ENCODE measurements at places on chromosomes 1 and 21. TPM values are rescaled to one million over a fixed set of nuclear protein-coding genes. Genes with fewer than 3 reads are reported as not detected.

DNA sequence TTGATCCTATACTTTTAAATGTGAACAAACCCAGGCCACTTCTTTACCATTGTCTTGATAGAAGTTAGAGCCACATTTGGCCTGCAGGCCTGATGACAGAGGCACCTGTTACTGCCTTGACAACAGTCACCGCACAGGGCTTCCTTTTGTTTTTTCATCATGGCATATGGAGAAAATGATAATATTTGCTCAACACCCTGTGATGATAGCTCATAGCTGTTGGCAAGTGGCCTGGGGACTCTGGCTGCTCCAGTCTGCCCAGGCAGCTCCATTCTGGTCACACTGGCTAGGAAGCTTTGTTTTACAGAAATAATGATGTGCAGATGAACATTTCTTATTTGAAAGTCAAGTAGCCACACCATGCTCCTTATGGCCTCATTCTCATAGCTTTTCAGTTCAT, 89.6 kb upstream of the GPR88 start:
- DNase-seq = no peak
- H3K36me3 ChIP-seq = peaks cover 15% of the 10 kb centered on the region
- H3K27ac ChIP-seq = no peak overlapping the region

DNA sequence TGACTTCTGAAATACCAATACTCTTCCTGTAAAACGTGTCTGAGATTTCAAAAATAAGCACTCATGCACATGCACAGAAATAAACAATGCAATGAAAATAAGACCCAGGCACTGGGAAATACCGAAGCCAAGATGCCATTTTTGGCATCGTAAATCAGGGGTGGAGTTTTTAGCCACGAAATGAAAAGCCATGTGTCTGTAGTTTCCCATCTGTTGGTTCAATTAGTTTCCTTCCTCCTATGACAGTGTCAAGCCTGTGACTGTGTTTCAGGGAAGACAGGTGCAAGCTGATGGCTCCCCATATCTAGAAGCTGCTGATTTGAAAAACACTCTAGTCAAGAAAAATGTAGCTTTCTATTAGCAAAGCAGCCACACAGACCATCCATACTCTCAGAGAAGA, 480.4 kb upstream of the CAMK1G start:
- no peaks in the 10 kb centered on the region for H3K27me3 ChIP-seq
- no peaks in the 10 kb centered on the region for H3K4me1 ChIP-seq
- H3K4me3 ChIP-seq = no peak overlapping the region
- no peak for DNase-seq
- no peaks in the 10 kb centered on the region for H3K36me3 ChIP-seq

DNA sequence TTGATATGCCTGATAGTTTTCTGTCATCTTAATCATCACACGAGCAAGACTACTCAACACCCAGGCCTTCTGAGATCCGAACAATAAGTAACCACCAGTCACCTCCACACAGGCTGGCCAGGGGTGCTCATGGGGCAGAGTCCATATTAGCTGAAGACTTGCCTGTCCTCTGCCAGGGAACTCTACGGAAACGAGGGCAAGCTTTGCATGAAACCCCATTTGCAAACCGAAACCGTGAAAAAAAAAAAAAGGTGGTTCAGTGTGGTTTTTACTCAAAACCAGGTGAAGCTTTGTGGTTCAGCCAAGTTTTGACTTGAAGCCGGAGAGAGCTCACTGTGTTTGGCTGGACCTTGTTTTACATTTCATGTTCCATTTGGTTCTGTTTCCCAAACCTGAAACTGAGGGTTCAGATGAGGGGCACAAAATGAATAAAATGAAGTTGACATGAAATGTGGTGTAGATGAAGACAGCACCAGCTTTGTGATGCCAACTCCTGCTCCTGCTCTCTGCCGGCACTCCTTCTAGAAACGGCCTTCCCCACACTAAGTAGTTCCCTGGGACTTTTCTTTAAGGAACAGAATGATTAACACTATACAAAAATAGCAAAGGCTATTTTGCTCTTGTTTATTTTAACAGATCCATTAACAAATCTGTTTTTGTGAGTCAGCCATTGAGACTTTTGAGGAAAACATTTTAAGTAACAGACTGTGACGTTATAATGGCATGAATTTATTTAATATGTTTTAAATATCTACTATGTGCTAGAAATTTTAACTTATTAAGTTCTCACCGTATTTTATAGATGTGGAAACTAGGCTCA, 74.7 kb downstream of the RUNX1 start:
- H3K4me3 ChIP-seq = no peak overlapping the region
- peak; percentile 73 for DNase-seq
- H3K27ac ChIP-seq = no peak overlapping the region
- H3K4me1 ChIP-seq = peaks cover 18% of the 10 kb centered on the region
- no peaks in the 10 kb centered on the region for H3K27me3 ChIP-seq

DNA sequence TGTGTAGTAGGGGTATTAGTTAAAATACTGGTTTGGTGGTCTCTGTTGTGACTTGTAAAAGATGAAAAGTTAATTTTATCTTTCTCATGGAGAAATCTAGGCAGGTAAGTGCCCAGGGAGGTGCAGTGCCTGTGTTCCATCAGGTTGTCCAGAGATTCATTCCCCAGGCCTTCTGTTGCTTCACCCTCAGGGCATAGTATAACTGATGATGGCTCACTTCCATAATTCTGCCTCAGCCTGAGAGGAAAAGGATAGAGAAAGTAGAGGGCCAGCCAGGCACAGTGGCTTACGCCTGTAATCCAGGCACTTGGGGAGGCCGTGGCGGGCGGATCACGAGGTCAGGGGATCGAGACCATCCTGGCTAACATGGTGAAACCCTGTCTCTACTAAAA, 153.9 kb downstream of the FMN2 start:
- H3K27me3 ChIP-seq = no peaks in the 10 kb centered on the region
- no peak overlapping the region for H3K27ac ChIP-seq
- H3K4me3 ChIP-seq = no peak overlapping the region
- H3K36me3 ChIP-seq = no peaks in the 10 kb centered on the region
- H3K4me1 ChIP-seq = no peaks in the 10 kb centered on the region
- DNase-seq = no peak

DNA sequence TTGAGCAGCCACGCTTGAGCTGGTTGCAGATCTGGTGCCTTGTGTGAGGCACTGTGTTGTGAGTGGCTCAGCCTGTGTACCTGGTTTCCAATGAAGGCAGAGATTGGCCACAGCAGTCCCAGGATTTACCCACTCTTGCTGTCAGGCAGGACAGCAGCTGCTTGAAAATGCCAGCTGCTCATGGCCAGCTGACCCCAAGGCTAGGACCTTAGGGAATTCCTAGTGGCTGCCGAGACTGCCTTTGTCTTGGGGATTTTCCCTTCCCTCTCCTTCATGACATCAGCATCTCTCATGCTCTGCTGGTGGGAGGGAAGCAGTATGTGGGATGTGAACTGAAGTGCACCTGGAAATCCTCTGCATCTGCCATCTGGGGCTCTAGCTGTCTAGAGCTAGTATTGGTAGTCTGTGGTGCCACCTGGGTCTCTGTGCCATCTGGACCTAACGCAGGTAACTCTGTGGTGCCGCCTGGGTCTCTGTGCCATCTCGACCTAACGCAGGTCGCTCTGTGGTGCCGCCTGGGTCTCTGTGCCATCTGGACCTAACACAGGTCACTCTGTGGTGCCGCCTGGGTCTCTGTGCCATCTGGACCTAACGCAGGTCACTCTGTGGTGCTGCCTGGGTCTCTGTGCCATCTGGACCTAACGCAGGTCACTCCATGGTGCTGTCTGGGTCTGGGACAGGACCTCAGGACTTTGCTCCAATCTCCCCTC, 3.8 kb upstream of the LRRC47 start:
- H3K27me3 ChIP-seq = peaks cover 14% of the 10 kb centered on the region
- no peak for DNase-seq
- no peak overlapping the region for H3K27ac ChIP-seq

DNA sequence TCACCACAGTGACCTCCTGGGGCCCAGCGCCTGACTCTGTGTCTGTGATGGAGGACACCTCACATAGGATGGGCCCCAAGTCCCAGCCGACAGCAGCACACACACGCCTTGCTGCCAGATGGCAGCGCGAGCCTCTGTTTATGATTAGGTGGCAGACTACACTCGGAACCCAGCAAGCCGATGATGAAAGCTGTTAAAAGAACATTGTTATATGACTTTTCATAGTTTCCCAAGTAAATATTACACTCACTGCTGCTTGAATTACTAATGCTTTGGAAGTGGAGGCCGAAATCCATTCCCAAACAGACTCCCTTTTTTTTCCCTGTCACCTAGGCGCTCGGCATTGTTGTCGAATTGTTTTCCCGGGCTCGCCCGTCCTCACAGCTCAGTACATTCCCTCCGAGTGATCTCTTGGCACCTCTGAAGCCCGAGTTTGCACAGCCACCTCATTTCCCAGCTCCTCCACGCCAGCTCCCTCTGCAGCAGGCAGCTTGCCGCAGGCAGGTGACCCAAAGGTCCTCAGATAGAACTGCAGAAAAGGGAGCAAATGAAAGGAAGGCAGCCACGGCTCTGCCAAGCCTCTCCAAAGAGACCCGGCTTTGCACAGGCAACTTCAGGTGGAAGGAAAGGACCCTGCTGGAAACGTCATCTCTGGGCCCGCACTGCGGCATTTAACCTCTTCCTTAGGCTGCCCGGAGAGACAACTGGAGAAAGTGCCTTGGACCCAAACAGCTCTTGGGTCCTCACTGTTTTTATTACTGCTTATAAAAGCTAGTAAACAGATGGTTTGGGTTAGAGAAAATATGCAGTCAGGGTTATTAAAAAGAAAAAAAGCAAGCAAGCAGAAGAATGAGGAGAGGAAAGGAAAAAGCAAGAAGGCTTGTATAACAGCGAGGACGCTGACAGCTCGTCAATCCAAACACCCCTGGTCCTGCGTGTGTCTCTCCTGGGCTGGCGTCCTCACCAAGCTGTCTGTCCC, 72.2 kb upstream of the SLC25A33 start:
- peaks cover 4% of the 10 kb centered on the region for H3K27me3 ChIP-seq
- H3K4me3 ChIP-seq = no peak overlapping the region
- H3K27ac ChIP-seq = no peak overlapping the region
- DNase-seq = no peak
- H3K4me1 ChIP-seq = no peaks in the 10 kb centered on the region
- no peaks in the 10 kb centered on the region for H3K36me3 ChIP-seq

DNA sequence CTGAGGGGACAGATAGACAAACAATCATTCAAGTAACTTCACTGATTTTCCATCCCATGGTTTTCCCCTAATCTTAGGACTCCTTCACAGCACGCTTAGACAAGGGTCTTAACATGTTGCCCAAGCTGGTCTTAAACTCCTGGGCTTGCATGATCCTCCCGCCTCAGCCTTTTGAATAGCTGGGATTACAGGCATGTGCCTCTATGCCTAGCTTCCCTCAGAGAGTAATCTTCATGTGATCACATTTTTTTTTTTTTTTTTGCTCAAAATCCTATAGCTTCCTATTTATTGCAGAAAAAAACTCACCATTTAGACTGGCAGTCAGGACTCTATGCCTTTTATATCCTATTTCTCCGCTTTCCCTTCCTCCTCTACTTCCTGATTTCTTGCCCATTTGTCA, 90.4 kb upstream of the DPH5 start:
- no peak overlapping the region for H3K4me3 ChIP-seq
- no peaks in the 10 kb centered on the region for H3K27me3 ChIP-seq
- DNase-seq = no peak
- H3K36me3 ChIP-seq = no peaks in the 10 kb centered on the region
- H3K4me1 ChIP-seq = peaks cover 17% of the 10 kb centered on the region

- no peaks in the 10 kb centered on the region for H3K4me1 ChIP-seq
- H3K27me3 ChIP-seq = no peaks in the 10 kb centered on the region
- no peak overlapping the region for H3K27ac ChIP-seq
- H3K36me3 ChIP-seq = no peaks in the 10 kb centered on the region
Measured at GRCh38 chr1:242189591-242189990, 190.7 kb upstream of the MAP1LC3C start.

DNA sequence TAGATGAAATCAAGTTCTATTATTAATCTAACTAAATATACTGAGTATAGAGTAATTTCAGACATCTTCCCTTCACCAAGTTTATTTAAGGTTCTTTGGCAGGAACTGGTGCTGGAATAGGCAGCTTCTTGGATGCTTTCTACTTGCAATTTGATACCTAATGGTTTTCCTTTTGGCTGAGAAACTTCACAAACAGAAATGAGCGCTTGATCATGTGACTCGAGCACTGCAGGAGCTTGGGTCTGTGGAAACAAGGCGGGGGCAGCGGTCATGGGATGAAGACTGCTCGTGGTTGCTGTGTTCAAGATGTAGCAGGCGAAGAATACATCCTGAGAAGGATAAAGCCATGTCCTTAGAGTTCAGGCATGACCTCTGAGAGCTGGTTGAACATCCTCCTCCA, 136.8 kb downstream of the PTPRC start:
- H3K4me3 ChIP-seq = no peak overlapping the region
- no peak for DNase-seq

DNA sequence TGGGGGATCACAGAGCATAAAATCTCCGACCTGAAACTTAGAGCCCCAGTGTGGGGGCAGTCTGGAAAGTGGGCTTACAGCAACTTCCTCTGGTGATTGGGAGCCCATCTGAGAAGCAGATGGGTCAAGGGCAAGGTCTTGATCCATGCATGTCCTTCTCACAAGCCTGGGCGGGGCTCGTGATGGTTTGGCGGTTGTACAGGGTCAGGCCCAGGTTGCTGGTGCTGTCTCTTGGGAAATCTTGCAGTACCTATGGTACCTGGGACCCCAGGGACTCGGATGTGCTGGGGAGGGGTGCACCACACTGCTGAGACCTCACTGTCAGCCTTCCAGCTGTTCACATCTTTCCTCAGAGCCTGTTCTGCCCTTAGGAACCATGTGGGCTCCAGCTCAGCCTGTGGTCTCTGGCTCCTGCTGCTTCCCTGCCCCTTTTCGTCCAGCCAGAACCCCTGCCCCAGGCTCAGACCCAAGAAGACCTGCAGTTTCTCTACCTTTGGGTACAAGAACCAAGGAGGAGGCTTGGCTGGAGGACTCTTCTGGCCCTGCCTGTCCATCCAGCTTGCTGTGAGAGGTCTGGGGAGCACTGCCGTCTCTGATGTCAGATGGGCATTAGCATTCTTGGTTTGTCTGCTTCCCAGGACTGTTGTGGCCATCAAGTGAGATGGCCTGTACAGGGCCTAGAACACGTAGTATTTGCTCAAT, 24.5 kb downstream of the WNT4 start:
- H3K4me3 ChIP-seq = no peak overlapping the region
- DNase-seq = no peak
- H3K27me3 ChIP-seq = no peaks in the 10 kb centered on the region
- peak overlapping the region; percentile 15 for H3K27ac ChIP-seq
- peaks cover 66% of the 10 kb centered on the region for H3K4me1 ChIP-seq

GRCh38 chr1:181676269-181676668, 193.0 kb downstream of the CACNA1E start:
- no peaks in the 10 kb centered on the region for H3K36me3 ChIP-seq
- no peak overlapping the region for H3K4me3 ChIP-seq
- no peaks in the 10 kb centered on the region for H3K4me1 ChIP-seq
- no peak overlapping the region for H3K27ac ChIP-seq

GRCh38 chr1:32885676-32886003, 651 bp upstream of the HPCA start:
- peaks cover 6% of the 10 kb centered on the region for H3K4me1 ChIP-seq
- no peaks in the 10 kb centered on the region for H3K36me3 ChIP-seq
- DNase-seq = no peak
- H3K27me3 ChIP-seq = peaks cover 22% of the 10 kb centered on the region
- H3K4me3 ChIP-seq = no peak overlapping the region
- H3K27ac ChIP-seq = no peak overlapping the region

Gene ANKRD13C
- total RNA-seq = 31.9 TPM

Gene CCDC181
- not detected for total RNA-seq

Gene ARHGEF16
- not detected for total RNA-seq

Gene HSD11B1
- not detected for total RNA-seq

Gene SNX7
- total RNA-seq = not detected

Gene DNASE2B
- not detected for total RNA-seq

Gene C1orf226
- not detected for total RNA-seq

Gene NMNAT2
- total RNA-seq = not detected

Gene AGRN
- 31.3 TPM for total RNA-seq

Gene SH2D2A
- 2.1 TPM for total RNA-seq

Gene SLC44A5
- 2.8 TPM for total RNA-seq

Gene AMY1A
- not detected for total RNA-seq

Gene ZBTB8B
- 0.02 TPM for total RNA-seq

Gene TEX38
- total RNA-seq = not detected

All from B cell (primary cell).